GM18507 (cell line): ENCODE measurements at places on chromosomes 5 and 9.

DNA sequence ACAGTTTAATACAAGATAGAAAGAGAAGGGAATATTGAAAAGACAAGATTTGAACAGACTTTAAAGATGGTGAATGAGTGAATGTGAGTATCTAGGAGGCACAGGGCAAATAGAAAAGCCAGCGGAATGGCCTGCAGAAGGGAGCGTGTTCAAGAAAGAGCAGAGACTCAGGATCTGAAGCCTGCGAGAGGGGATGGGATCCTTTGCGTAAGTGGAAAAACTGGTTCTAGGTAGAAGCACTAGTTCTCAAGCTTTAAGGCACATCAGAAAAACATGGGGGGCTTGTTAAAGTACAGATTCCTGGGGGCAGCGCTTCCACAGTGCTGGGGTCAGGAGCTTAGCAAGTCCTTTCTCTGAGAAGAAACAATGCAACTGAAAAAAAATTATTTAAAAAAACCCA lies 94.8 kb upstream of the NFIL3 start:
- no peak for DNase-seq

DNA sequence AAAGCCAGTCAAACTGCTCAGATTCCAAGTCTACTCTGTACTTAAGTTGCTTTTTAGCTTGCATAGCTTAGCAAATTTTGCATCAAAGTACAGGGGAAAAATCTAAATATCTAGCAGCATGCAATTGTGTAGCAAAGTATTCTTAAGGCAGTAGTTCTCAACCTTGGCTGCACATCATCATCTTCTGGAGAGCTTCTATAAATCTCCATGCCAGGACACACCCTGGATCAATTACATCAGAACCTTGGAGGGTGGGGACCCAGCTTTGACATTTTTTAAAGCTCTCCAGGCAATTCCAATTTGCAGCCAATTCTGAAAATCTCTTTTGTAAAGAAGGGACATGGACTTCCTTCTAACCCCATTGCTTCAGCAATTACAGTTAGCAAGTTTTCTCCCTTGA lies 187.5 kb downstream of the SNCAIP start:
- no peak for DNase-seq

DNA sequence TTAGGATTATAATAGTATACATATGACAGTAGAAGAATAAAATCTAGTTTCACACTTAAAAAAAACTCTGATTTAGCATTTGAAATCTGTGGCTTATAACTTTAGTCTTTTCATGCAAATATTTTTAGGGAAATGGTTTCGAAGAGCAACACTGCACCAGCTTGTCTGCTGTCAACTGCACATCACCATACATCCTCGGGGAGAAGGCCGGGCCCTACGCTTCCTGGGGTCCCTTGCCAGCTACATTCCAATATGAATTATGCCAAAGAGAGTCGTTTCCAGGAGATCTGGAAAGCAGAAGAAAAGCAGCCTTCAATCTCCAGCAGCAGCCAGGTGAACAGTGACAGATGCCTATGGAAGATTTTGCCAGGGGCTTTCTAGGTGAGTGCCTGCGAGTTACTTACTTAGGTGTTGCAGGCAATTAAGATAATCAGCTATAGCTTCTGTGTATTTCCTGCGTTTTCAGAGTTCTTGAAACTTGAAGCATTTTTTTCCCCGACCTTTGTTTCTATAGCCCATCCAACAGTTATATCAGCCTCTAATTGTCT lies 166.8 kb downstream of the TRPM3 start:
- DNase-seq, result no peak

- DNase-seq, result no peak
Measured at GRCh38 chr9:136086213-136086881, 8.7 kb downstream of the NACC2 start.

DNA sequence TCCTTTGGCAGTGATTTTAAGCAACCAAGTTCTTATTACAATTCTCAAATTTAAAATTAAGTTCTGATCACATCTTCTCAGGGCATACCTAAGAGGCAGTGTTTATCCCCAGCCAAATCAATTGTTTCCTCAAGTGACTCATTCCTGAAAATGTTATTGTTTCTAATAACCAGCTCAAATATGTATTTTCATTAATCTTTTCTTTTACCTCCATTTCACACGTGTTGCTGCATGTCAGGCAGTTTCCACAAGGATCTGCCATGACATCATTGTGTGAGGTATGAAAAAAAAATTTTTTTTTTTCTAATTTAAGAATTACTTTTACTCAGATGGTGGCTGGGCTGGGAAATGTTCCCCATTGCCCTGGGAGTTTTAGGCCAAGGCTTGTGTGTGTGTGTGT lies 113.0 kb upstream of the NTRK2 start:
- DNase-seq, result no peak

DNA sequence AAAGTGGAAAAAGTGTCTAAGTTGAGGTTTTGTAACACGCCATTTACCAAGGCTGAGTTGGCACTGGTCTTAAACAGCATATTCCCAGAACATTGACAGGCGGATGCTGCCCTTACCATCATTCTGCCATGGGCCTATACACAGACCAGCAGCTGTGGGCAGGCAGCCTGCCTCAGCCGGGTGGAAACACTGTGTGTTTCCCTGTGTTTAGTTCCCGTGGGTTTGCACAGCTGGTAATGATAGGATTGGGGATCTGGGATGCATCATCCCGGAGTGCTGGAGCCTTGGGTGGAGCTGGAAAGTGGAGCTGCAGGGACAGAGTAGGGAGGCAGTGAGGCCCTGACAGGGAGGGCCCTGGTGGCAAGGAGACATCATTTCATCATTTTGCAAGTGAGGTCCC lies 5.5 kb upstream of the FGD3 start:
- no peak for DNase-seq

- DNase-seq, result no peak
Measured at GRCh38 chr5:125574491-125575044, 828.1 kb upstream of the ZNF608 start.

DNA sequence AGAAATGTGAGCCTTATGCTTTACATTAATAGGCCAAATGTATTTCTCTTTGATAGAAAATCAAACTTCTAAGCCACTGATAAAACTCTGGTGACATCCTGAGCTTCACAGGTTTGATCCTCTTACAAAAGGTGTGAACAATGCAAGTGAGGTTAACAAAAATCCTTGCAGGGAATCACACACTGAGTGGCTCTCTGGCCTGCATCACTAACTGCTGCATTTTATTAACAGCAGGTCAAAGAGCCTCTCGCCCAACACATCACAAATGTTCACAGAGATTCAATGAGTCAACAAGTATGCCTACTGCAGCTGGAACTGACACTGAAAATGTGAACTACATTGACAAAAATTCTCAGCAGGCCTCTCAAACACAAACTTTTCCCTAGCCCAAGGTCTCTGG lies 122.3 kb downstream of the SEMA5A start:
- DNase-seq, result no peak

DNA sequence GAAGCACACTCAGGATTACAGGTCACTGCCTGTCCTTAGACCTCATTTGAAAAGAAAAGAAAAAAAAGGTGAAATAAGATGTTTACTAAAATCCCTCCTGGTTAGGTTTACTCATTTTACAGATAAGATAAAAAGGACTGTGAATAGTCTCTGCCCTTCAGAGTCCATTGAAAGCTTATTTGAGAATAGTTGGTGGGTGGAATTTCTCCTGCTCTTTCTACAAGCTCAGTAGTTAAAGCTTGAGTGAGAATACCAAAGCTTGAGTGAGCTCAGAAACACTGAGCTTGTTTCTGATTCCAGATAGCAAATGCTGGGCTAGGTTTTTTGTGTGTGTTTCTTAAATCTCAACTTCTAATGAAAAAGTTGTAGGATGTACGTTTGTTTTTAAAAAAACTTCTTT lies 106.7 kb downstream of the SLF1 start:
- no peak for DNase-seq

GRCh38 chr5:65418661-65419060 lies 63.1 kb downstream of the ADAMTS6 start:
- DNase-seq, result no peak

GRCh38 chr9:34254966-34255825 lies 73.9 kb downstream of the KIF24 start:
- no peak for DNase-seq

- no peak for DNase-seq
Measured at GRCh38 chr9:20250791-20251190, 371.5 kb downstream of the MLLT3 start.

GRCh38 chr5:149782018-149782894 lies 52.1 kb downstream of the PPARGC1B start:
- no peak for DNase-seq

- DNase-seq, result no peak
Measured at GRCh38 chr9:16883586-16883985, 13.1 kb upstream of the BNC2 start.

GRCh38 chr5:120778491-120779484 lies 314.7 kb downstream of the PRR16 start:
- DNase-seq, result no peak

GRCh38 chr9:12712532-12712931 lies 19.3 kb downstream of the TYRP1 start:
- no peak for DNase-seq

DNA sequence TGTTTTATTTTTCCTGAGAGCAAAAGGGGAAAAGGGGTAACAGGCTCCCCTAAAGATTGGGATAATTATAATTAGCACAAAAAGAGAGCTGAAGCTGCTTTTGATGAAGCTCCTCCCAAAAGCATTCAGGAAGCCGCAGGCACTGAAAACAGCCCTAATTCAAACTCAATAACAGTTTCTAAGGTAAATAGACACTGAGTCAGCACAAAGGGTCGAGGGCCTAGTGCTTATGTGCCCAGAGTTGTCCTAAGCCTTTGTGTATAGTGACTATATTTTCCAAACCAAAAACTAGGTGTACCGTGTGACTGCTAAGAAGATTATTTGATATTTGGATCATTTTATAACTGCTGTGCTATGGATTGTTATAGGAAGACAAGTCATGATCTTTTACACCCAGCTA lies 67.7 kb downstream of the HMHB1 start:
- DNase-seq, result no peak

DNA sequence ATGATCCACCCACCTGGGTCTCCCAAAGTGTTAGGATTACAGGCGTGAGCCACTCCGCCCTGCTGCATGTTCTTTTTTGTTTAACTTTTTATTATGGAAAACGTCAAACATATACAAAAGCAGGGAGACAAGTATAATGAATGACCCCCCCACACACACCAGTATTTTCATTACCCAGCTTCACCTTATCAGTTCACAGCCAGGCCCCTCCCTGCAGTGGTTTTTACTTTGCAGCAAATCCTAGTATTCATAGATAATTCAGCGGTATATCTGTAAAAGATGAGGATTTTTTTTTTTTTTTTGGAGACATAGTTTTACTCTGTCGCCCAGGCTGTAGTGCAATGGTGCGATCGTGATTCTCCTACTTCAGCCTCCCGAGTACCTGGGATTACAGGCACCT lies 2.3 kb downstream of the POMT1 start:
- no peak for DNase-seq

DNA sequence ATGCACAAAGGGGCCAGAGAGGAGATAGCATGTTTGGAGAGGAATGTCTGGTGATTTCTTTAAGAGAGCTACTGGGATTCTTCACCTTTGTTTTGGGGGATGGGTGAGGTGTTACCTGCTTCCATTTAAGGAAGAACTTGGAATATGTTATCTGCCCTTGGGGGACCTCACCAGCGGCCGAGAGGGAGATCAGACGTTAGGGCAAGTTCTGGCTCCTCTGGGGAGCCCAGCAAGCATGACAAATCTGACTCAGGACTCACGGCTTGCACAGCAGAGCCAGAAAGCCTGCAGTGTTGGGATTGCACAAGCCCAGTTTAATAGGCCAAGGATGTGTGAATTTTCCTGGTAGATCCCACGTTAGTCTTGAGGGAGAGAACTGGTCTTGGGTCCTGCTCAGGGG lies 40.3 kb downstream of the SLC28A3 start:
- DNase-seq, result no peak

DNA sequence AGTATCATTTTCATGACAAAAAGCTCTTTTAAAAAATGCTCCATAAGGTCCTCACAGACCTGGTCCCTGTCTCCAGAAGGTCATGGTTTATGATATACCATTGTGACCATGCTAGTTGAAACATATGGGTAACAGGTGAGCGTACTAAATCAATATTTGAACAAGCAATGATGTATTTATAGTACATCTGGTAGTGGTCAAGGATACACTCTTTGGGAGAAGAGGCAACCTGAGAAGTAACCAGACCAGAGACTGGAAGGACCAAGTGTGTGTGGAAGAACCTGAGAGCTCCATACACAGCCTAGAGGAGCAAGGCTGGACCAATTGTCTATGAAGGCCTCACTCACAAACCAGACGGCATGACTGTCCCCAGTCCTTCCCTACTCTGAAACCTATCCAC lies 55.1 kb downstream of the LHFPL2 start:
- DNase-seq, result no peak

- no peak for DNase-seq
Measured at GRCh38 chr5:136232316-136232715, 39.4 kb upstream of the SMIM32 start.

DNA sequence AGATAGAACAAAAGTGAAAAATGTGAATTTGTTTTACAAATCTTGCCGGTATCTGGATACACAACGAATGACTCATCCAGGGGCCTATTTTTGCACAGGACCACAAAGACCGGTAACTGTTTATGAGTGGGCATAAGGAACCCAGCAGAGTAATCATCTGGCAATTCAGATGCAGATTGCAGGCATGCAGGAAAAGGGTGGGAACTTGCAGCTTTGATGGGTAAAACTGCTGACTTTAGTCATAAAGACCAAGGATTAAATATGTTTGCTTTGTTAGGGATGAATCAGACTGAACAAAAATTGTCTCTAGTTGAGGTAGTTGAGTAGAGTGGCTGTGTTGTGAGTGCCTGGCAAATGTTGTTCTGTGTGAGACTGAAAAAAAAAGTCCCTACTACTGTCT lies 309.6 kb upstream of the CCNH start:
- no peak for DNase-seq

- no peak for DNase-seq
Measured at GRCh38 chr5:126376443-126376842, 46.8 kb upstream of the GRAMD2B start.

DNA sequence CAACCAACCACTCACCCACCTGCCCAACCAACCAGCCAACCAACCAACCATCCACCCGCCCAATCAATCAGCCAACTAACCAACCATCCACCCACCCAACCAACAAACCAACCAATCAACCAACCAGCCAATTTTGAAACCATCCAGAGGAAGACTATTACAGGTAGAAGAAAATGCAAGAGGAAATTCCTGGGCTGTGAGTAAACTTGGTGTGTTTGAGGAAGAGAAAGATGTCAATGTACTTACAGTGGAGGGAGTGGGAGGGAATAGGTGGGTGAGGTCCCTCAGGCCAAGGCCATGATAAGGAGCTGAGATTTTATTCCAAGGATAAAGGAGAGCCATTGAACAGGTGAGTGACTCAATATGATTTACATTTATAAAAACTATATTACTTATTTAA lies 30.4 kb downstream of the C9orf57 start:
- DNase-seq, result no peak

- no peak for DNase-seq
Measured at GRCh38 chr5:167389537-167389936, 901.9 kb upstream of the WWC1 start.

- peak; percentile 22 for DNase-seq
Measured at GRCh38 chr5:74576941-74577456, 63.5 kb downstream of the ENC1 start.

GRCh38 chr5:107541400-107541799 lies 129.3 kb downstream of the EFNA5 start:
- DNase-seq, result no peak
